ENCODE measurements at places on chromosomes 2 and 18. TPM values are rescaled to one million over a fixed set of nuclear protein-coding genes. Genes with fewer than 3 reads are reported as not detected.

GRCh38 chr18:75070235-75070624, 138.7 kb downstream of the PTGR3 start:
- no peak for DNase-seq

DNA sequence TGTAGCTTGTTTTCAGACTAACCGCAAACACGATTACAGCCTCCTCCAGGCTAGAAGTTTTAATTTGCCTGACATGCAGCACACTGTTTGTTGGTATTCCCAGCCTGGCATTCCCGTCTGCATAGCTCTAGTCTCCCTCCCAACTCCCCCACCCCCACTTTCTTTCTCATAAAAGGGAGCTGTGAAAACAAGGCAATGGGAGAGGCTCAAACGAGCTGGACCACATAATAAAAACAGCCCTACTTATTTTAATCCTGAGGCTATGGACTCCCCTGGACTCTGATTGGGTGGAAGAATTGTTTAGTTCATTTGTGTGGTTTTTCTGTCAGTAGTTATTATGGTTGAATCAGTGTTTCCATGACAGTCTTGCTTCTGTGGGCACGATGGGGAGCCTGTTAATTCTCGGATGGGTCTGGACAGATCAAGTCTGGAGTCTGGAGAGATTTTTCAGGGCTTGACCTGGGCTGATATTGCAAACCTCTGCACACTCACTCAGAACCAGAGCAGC, 1.2 kb downstream of the STON1 start:
- peak; percentile 22 for DNase-seq

- no peak for DNase-seq
Observed at GRCh38 chr18:27652480-27653121, 467.5 kb upstream of the CHST9 start.

- no peak for DNase-seq
Observed at GRCh38 chr18:31576670-31577069, 15.0 kb upstream of the TTR start.

GRCh38 chr2:120204022-120204405, 19.2 kb downstream of the TMEM185B start:
- DNase-seq, result no peak

DNA sequence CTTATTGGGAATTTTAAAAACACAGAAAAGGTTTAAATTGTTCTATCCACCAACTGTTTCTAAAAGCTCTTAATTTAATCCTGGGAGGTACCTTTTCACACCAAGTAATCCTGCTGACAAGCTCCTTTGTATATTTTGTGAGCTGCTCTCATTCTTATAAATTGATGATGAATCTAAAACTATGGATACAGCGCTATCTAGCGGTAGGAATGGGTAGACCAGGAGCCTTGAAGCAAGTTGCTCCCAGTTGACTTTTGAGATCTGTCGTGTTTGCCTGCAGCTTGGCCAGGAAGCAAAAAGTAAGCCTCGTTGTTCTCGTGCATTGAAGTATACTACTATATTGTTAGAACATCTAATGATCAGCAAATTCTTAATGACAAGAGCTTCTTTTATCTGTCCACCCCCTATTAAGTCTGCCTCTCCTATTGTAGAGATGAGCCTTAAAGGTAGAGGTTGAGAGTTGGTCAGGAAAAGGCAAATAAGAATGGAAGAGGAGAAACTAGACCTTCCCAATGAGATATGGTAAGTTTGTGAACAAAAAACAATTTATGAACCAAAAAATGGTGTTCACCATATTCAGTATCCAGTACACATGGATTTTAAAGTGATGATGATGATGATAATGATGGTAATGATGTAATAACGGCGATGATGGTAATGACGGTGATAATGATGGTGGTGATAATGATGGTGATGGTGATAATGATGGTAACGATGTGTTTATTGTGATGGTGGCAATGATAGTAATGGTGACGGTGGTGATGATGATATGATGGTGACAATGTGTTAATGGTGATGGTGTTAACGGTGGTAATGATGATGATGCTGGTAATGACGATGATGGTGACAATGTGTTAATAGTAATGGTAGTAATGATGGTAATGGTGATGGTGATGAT, 212.1 kb upstream of the NCKAP5 start:
- peak; percentile 52 for DNase-seq

DNA sequence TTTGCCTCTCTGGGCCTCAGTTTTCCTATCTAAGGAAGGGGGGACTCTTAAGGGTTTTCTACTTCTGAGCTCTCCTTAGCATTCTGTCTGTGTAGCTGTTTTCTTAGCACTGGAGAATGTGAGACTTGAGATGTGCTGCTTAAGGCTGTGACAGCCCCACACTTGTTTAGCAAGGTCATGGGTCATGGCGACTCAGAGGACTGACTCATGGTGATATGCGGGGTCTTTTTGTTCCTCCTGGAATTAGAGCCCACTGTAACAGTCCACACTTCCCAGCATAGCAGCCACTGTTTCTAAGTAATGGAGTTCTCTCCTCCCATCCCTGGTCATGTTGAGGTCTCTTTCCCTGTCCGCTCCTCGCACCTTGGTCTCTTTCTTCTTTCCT, 4.1 kb upstream of the LPIN1 start:
- DNase-seq, result no peak

DNA sequence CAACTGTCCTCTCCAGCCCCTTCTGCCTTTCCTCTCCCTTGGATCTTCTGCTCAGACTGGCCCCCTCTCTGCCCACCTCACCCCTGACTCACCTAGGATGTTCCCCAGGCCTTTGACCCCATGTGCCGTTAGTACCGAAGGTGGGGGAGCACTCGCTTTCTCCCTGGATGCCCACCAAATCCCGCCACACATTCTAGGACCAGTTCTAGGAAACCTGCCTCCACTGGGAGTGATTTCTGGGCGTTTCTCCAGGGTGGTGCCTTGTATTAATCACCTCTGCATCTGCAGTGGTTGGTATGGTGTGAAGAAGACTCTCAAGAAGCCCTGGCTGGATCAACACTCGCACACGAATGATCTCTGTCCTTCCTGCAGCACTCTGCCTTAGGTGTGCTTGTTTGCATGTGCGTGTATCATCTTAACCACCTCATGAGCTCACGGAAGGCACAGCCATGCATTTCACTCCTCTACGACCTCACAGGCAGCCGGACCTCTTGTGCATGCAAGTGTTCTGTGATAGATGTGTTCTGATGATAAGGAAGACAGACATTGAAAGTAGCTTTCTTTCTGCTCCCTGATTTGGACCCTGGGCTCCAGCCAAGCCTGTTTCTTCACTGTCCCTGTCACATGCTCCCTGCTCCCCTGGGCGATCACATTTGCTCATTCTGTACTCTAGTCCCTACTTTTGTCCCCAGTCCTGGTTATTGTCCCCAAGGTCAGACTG, 69.4 kb downstream of the LIPG start:
- DNase-seq, result no peak

Gene CMPK2
- 4.5 TPM for total RNA-seq

All from activated CD8-positive, alpha-beta T cell treated with anti-CD3 and anti-CD28 coated beads for 36 hours (primary cell).